Stimulated activated CD4-positive, alpha-beta T cell treated with anti-CD3 and anti-CD28 coated beads, TNF-alpha, amount 100 ng/mL, for 1 hour (primary cell): ENCODE measurements at places on chromosomes 5 and 9.

DNA sequence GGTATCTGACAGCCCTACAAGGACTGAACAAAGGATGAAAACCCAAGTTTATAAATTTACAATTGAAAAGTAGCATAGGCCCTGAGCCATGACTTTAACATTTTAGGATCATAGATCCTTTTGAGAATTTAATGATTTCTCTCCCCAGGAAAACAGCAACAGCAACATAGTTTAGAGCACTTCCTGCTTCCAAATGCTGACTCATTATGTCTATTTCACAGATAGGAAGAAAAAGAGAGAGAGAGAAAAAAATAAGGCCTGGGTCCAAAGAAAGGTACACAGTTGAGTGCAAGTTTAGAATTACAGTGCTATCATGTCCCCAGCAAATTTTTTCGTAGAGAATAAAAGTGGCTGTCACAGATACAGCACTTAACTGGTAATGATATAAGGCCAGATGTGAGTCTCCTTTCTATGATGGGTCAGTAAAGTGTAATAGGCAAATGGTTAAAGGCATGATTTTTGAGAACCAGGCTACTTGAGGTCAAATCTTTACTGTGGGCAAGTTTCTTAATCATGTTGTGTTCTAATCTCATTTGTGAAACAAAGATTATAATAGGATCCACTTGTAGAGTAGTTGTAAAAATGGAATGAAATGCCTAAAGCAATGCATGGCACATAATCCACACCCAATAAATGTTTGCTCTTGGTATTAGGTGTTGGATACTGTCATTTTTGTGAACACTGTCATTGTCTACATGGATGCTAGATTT is 12.3 kb upstream of the PPP2R2B start:
- no peak for DNase-seq

DNA sequence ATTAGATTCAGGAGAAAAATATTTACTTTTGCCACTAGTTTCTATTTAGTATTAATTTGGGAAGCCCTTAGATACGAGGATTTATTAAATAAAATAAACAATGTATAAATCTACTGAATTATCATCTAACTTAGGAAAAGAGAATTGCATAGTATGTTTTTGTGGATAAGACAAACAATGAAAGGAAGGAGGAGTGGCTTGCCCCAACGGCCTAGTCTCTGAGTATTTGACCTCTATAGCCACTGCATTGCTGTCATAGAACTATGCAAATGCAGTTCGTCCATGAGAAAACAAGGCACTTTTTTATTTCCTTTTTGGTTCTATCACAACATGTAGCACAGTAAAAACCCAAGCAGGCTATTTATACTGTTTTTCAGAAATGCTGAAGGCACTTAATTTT is 321.2 kb upstream of the CCNH start:
- no peak for DNase-seq

DNA sequence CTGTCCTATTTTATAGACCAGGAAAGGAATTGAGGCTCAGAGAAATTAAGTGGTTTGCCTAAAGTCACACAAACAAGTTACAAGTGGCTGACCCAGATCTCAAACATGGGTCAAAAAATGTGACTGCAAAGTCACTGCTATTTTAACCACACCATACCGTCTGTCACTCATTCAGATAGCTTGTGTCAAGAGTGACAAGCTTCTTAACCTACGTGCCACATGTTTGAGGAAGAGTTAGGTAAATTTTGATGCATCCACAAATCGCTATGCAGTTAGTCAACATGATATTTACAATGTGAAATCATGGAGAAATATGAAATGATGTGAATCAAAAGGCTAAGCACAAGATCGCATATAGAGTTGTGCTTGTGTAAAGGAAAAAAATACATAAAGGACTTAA is 22.7 kb upstream of the GNE start:
- no peak for DNase-seq

DNA sequence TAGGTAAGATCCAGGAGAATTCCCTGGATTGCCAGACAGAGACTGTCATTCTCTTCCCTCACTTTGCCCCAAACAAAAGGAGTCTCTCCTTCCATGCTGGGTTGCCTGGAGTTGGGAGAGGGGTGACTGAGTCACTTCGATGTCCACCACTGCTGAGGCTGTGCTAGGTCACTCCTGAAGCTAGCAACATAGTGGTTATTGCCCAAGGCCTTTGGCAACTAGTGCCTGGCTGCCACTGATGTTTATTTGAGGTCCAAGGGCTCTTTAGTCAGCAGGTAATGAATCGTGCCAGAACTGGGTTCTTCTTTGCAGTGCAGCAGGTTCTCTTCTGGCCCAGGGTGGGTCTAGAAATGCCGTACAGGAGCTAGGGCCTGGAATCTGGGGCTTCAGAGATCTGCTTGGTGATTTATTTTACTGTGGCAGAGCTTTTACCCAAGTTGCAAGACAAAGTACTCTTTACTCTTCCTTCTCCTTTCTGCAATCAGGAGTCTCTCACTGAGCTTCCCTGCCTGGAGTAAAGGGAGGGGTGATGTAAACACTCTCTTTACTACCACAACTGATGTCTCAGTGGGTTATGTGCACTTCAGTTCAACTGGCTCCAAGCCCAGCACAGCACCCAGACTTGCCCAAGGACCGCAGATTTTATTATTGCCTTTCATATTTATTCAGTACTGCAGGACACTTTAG is 155.7 kb upstream of the SH3GL2 start:
- DNase-seq: no peak

- no peak for DNase-seq
Measured at GRCh38 chr5:2284678-2285077, 402.0 kb upstream of the IRX4 start.

DNA sequence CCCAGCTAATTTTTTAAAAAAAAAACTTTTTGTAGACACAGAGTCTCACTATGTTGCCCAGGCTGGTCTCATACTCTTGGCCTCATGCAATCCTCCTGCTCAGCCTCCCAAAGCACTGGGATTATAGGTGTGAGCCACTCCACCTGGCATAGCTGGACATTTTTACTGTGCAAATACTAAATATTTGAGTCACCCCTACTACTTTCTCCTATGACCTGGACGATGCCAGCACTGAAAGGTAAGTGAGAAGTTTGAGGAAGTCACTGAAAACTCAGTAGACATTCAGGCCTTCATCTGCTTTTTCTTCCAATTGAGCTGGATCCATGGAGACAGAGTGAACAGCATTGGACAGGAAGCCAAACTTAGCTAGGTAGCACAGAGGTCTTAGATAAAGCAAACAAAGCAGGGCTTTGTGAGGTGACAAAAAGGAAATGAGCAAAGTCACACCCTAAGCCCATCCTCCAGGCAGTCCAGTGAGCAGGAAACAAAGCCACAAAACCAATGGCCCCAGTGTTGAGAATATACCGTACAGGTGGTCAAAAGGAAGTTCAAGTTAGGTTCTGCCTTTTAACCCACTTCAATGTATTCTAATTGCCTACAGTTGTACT is 192.6 kb upstream of the RASA1 start:
- no peak for DNase-seq

- no peak for DNase-seq
Measured at GRCh38 chr9:107242073-107243030, 40.7 kb upstream of the RAD23B start.

- DNase-seq: no peak
Measured at GRCh38 chr5:173523388-173523787, 93.1 kb downstream of the BOD1 start.

- no peak for DNase-seq
Measured at GRCh38 chr5:180176191-180176590, 32.8 kb downstream of the RASGEF1C start.

GRCh38 chr9:88645879-88646199 is 110.9 kb downstream of the NXNL2 start:
- DNase-seq: no peak

- no peak for DNase-seq
Measured at GRCh38 chr9:109272045-109272444, 48.8 kb downstream of the EPB41L4B start.

DNA sequence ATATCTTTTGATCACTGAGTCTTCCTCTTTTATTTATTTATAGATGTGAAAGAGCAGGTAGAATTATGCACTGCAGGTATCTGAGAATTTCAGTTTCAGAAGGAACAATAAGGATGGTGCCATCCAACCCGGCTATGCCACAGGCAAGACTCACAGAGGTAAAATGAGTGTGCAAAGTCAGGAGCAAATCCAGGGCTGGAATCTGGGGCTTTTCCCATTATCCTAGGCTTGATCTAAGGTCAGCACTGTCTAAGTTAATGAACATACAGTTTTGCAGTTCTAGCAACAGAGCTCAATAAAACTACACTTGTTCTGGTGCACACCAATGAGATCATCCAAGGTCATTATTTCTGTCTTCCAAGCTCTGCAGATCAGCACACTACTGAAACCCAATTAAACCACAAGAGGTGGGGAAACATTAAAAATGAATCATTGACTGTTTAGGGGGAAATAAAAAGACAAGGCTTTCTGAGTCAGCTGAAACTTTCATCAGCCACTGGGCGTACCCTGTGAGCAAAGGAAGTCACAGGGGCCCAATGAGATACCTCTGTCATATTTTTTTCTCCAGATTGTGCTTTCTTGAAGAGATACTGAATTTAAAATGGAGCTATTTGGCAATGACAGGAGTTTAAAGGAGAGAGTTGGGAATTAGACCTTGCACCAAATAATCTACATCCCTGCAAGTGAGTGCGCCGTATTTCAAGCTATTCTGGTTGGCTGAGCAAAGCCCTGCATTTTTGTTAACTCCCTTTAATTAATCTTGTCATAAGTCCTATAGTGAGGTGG is 662.2 kb upstream of the ZNF608 start:
- no peak for DNase-seq

- DNase-seq: no peak
Measured at GRCh38 chr5:14054965-14055963, 87.9 kb upstream of the TRIO start.

GRCh38 chr9:37038302-37038942 is 4.4 kb upstream of the PAX5 start:
- DNase-seq: no peak

DNA sequence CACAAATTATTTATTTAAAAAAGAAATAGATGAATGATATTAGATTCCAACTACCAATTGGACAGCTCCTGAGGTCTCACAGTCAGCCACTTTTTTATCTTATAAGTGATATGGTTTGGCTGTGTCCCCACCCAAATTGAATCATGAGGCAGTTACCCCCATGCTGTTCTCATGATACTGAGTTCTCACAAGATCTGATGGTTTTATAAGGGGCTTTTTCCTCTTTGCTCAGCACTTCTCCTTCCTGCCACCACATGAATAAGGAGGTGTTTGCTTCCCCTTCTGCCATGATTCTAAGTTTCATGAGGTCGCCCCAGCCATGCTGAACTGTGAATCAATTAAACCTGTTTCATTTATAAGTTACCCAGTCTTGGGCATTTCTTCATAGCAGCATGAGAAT is 12.9 kb downstream of the NLN start:
- no peak for DNase-seq

DNA sequence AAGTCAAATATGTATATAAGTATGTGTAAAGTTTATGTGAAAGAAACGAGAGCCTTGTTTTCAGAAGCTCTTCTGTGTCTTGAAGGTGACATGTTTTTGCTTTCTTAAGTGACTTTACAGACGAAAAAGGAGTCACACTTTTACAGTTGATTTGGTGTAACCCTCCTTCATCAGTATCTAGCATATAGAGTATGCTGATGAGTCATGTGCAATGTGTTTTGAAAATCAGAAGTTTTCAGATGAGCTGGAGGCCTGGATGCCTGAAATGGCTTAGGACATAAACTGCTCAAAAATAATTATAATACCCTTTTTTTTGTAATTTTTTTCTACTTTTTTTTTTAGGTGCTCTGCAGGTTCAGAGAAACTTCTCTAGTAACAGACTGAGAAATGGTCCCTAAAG is 209.5 kb downstream of the CD180 start:
- DNase-seq: no peak

- no peak for DNase-seq
Measured at GRCh38 chr9:127285965-127286364, 21.4 kb downstream of the GARNL3 start.

GRCh38 chr5:37133939-37134338 is 115.2 kb downstream of the CPLANE1 start:
- DNase-seq: no peak

DNA sequence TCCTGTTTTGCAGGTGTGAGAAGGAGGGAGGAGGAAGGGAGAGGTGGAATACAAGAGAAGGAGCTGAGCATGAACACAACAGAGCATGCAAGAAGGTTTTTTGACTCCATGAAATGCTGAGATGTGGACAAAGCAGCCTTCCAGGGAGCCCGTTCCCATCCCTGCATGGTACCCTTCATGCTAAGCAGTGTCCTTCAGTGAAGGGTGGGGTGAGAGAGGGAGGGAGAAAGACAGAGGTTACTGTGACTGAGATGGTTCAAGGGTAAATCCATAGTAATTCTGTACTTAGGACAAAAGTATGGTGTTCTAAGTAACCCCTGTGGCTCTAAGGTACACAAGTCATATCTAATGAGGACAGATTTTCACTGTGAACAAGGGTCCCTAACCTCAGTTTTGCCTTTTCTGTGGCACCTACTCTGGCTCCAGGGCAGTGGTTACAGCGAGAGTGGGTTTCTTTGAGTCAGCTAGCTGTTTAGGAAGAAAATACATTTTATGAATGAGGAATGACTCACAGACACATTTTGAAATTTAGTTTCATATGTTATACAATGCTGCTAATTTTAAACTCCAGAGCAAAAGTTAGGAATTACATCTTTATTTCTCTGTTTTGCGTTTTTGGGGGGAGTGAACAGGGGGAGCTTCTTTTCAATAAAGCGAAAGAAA is 184.9 kb upstream of the SLC12A2 start:
- DNase-seq: no peak

DNA sequence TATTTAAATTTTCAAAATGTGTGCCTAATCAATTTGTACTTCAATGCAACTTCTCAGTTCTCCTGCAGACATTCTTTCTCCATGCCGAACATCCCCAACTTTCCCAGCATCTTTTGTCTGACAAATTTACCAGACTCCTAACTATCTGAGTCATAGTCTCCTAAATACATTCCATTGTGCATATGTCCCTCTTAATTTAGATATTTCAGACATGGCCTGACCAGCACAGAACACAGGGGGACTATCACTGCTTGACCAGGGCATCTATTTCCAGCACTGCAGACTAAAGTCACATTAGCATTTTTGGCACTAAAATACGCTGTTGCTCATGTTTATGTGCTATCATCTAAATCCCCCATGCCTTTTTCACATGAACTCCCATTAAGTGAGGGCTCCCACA is 71.9 kb downstream of the ITGA1 start:
- DNase-seq: no peak

- no peak for DNase-seq
Measured at GRCh38 chr5:54037205-54037604, 273.2 kb downstream of the ARL15 start.

GRCh38 chr9:126173929-126174328 is 152.7 kb upstream of the MVB12B start:
- DNase-seq: no peak

GRCh38 chr9:77731930-77732329 is 83.8 kb upstream of the GNA14 start:
- no peak for DNase-seq

DNA sequence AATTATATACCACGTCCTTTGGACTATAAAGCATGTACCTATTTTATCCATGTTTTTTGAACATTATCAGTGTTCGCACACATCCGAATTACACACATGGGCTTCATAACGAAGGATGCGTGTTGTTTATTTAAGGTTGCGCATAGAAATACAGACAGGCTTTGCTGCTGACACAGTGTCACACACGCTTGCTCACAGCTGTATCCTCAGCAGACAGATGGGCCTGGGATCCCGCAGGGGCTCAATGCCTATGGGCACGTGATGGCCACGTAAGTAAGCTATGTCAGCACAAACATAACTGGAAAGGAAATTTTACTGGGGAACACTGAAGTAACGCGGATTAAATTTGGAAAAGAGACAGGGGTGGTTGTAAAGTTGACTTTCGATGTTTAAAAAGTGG is 76.6 kb downstream of the OTULIN start:
- no peak for DNase-seq
